ENCODE measurements at places on chromosomes 11 and 22.

GRCh38 chr22:17845327-17845726 is 71.1 kb upstream of the BID start:
- DNase-seq = no peak

DNA sequence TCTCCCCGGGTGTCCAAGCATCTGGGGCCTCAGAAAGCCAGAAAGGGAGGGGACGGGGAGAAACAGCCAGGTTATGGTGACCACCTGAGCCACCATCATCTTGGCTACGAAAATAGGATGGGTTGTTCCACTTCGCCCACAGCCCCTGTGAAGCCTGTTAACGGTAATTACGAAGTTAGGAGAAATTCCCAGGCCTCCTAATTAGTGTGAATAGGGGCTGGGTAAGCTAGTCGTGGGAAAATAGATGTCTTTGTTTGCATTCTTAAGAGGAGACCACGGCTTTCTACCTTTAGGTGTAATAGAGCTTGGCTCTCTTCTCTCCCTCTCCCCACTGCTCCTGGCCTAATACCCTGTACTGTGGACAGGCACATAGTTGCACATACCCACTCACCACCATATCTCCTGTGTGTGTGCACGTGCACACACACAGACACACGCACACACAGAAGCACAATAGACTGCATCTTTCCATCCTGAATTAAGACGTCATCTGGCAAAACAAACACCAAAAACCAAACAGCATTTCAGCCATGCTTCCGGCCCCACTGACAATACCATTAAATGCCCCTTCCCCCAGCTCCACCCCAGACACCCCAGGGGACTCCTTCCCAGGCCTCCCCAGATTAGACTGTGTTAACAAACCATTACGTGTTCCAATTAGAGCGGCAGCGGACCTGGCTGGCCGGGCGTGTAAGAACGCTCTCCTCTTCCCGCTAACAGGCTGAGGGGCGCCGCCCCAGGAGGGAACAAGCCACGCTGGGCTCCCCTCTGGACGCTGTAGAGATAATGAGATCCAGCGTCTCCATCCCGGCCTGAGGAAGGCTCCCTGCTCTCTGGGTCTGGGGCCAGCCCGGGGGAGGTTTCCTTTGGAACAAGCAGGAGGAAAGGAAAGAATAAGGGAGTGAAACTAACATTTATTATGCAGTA is 72.8 kb downstream of the TP53I11 start:
- no peak for DNase-seq

- no peak for DNase-seq
These were observed 3.5 kb downstream of the KCNJ5 start for GRCh38 chr11:128894685-128895084.

DNA sequence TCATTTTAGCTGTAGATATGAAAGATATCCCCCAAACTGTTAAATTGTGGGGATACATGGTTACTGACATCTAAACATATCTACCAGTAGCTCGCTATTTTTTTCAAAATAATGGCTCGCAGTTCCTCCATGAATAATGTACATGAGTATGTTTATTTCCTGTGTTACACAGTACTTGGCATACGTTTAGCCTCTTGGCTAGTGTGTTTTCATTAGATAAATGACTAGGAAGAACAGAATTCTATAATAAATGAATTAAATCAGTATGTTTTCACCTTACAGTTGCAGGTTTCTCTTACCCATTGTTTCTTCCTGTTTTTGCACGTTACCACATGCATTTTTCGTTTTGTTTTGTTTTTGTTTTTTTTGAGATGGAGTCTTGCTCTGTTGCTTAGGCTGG is 21.8 kb downstream of the RNF169 start:
- no peak for DNase-seq

DNA sequence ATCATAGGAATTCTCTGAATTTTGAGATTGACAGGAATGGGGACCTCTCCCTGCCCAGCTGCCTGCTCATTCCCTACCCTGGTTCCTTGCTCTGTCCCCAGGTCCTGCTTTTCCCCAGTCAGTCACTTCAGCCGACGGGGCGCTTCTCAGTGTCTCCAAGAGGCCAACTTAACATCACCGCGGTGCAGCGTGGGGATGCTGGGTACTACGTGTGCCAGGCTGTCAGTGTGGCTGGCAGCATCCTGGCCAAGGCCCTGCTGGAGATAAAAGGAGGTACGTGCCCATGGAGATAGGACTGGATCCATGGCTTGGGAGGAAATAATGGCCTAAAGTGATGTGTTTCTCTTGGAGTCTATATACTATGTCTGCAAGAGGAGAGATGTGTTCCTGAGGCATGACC is 7.0 kb downstream of the ROBO3 start:
- no peak for DNase-seq

- DNase-seq = peak; percentile 88
These were observed 127.0 kb downstream of the MRTFA start for GRCh38 chr22:40509401-40510134.

- DNase-seq = no peak
These were observed 11.0 kb upstream of the MICALL1 start for GRCh38 chr22:37894939-37895670.

DNA sequence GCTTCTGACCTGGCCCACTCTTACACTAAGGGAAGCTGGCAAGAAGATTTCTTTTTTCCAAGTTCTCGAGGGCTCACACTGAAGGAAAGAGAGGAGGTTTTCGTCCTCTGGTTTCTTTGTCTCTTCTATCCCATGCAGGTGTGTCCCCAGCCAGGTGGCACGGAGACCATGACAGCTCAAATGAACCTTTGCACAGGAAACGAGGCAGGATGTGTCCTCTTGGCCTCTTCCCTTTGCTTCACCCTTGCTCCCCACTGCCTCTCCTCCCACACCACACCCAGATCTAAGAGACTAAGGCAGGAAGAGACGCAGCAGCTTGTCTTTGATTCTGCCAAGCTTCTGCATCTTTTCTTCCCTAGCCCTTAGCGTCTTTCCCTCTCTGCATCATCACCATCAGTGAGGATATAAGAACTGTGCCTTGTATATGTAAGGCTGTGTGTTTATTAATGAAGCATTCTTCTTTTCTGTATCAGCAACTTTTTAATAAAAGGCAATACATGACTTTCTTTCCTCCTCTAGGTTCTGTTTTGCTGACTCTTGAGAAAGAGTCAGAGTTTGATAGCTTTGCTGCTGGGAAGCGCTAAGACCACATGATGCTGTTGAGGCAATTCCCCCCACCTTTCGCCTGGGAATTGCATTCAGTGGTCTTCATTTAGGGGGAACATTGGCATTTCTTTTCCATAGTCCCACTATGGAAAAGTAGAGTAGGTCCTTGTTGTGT is 56.0 kb upstream of the PARVA start:
- DNase-seq = no peak

DNA sequence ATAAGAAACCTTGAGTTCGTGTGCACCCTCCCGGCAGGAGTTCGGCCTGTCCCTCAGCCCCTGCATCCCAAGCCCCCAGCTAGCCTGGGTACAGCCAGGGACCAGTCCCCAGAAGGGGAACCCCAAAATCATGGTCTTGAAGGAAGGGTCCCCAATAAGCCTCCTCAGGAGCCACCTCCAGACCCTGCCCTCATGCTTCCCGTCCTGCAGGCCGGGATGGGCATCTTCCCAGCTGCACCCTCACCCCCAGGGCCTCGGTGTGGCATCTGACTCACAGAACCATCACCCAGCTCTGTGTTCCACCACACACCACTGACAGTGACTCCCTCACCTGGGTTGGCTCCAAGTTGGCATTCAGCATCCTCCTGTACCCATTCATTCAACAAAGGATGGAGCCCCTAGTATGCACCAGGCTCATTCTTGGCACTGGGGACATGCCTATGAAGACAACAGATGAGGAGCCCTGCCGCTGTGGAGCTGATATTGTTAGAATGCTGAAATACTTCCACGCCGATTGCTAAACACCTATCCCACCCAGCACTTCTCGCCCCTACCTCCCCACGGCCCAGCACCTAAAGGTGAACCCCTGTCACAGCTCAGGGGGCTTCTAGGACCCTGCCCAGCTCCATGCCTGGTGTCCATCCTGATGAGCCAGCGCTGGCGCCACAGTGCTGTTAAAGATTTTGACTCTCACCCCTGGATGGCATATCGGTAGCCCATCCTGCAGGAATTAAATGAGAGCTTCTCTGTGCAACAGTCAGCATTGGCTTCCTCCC is 77.8 kb downstream of the BUD13 start:
- DNase-seq = no peak

DNA sequence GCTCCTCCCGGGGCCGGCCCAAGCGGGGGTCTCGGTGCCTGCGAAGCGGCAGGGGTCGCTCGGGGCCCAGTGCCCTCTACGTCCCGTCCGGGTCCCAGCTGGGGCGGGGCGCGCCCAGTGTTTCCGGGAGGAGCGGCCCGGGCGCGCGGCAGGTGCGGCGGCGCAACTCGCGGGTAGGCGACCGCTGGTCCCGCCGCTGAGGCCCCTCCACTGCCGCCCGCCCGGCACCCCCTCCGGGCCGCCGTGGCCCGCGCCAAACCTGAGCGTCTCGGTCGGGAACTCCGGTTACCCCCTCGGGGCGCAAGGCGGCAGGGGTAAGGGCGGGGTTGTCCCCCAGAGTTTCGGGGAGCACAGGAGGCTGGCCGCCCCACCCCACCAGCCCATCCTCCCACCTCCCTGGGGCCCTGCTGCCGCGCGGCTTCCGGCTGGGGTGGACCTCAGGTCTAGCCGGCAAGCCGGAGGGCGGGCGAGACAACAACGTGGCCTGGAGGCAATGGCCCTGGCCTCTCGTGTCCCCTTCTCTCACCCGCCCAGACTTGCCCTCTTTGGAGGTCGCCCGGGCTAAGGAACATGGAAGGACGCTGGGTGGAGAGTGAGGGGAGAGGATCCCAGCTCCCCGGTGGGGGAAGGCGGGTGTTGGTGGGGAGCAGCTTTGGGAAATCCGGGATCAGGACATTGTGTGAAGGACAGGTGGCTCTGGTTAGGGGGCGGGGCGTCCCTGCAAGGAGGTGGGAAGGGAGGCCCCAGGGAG is 398 bp upstream of the CRACR2B start:
- no peak for DNase-seq

DNA sequence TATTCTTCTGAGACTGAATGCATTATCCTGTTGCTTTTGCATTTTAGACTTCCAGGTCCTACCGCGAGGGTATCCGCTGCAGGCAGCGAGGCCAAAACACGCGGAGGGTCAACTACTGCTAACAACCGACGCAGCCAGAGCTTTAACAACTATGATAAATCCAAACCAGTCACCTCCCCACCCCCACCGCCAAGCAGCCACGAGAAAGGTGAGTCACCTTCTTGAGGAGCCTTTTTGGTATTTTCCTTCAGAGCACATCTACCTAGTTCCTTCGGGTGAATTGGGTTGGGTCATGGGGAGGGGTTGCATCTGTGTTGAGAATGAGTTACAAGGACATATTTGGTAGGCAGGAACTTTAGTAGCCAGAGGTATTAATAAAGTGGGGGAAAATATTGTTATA is 179.8 kb downstream of the NAV2 start:
- DNase-seq = peak; percentile 38

DNA sequence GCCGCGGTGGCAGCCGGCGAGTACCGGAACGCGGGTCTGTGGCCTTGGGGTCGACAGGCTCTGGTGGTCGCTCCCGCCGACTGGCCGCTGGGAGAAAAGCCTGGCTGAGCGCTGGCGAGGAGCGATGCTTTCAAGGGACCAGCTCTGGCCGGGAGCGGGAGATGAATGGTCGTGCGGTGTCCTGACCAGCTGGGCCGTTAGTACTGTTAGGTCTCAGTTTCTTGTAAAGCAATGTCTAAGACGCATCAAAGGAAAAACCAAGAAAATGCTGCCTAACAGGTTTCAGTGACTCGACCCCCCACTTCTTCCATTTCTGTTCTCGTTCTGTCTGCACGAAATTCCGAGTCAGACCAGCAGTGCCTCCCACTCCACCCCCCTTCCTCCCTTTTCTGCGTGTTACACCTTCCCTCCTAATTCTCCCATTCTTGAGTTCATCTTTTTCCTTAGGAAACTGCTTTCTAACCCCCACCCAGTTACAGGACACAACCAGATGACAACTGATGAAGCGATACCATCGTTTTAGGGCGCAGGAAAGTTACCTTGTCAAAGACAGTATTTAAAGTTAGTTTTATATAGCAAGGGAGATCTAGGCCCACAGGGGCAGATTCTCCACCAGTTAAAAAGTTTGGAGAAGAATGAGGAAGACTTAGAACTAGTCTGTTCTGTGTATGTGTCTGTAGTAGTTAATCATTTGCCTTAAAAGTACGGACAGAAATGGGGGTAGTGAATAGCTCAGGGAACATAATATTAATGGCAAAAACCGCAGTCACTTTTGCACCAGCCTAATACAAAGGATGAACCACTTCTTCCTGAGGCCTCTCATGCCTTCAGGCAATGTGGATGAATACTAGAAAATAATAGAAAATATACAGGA is 1.0 kb downstream of the CUL5 start:
- DNase-seq = no peak

- no peak for DNase-seq
These were observed 137.8 kb downstream of the LUZP2 start for GRCh38 chr11:24634606-24635160.

GRCh38 chr22:29578462-29579200 is 2.3 kb downstream of the NIPSNAP1 start:
- no peak for DNase-seq

DNA sequence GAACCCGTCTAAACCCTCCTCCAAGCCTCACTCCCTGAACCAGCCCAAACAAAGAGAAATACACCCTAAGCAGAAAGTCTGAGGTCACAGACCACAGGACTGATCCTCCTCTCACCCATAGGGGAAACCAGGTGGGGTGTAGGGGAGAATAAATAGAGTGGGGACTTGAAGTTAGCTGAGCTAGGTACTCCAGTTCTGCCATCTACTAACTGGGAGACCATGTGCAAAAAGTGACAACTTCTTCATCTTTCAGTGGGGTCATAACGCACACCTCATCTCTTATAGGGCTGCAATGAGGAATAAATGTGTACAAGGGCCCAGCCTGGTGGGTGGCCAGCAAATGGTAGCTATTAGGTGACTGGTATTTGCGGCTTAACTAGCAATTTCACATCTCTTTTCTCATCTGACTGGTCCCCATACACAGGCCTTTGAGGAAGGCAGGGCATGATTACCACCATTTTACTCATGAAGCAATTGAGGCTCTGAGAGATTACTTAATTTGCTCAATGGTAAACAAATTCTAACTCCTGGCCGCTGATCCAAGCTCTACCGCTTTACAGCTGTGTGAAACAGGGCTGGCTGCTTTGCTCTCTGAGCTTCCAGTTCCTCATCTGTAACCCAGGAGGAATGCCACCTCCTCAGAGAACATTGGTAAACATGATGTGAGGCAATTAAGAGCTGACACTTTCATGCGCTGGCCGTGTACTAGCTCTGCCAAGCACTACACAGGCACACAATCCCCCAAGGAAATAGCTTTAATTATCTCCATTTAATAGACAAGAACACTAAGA is 16.6 kb downstream of the TBC1D10A start:
- peak; percentile 59 for DNase-seq

DNA sequence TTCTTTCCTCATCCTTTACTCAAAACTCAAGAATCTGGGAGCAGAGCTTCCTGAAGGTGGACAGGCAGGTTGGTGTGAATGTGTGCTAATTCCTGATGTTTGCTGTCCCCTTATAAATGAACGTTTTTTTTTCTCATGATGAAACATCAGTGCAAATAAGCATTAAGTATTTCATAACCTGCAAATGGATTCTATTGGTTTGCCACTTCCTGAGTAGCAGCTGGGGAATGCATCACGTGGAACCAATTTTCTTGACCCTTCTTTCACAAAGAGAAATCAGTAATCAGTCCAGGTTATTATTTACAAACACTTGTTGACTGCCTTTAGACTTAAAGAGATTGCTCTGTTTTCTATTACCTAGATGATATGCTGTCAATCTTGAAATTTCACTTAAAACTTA is 40.1 kb upstream of the SCN3B start:
- no peak for DNase-seq
